ENCODE measurements at places on chromosomes 11 and 22.

- no peak for DNase-seq
Measured at GRCh38 chr22:41846268-41846987, 13.5 kb downstream of the SREBF2 start.

DNA sequence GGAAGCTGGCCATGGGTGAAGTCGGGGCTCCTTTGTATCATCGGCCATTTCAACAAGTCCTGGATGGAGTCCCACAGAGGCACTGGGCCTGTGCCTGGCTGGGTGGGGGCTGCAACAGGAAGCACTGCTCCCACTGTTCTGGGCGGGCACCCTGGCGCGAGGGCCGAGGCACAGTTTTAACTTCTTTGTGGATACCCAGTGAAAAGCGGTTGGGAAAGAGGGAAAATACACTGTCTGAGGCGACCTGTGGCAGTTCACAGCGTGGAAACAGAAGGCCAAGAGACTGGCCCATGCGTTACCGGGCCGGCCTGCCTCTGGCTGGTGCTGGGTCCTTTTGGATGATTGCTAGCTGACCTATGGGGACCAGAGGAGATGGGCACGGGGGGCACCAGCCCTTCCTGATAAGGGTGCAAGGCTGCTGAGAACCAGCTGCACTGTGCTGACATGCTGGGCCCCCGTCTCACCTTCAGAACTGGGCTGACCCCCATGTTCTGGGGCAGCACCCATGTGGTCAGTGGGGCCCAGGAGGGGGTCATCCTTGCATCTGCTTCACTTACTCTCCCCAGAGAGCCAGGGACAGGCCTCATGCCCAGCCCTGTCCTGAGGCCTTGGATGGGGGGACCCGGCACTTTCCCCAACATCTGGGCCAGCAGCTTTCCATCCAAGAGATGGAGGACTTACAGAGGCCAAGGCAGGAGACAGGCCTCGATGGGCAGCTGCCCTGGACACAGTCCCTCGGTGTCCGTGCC, 4.2 kb downstream of the OVOL1 start:
- DNase-seq: no peak

GRCh38 chr22:38866399-38867123, 5.5 kb downstream of the CBX6 start:
- DNase-seq: no peak

- DNase-seq: no peak
Measured at GRCh38 chr22:48261048-48261621, 1498.7 kb downstream of the TBC1D22A start.

DNA sequence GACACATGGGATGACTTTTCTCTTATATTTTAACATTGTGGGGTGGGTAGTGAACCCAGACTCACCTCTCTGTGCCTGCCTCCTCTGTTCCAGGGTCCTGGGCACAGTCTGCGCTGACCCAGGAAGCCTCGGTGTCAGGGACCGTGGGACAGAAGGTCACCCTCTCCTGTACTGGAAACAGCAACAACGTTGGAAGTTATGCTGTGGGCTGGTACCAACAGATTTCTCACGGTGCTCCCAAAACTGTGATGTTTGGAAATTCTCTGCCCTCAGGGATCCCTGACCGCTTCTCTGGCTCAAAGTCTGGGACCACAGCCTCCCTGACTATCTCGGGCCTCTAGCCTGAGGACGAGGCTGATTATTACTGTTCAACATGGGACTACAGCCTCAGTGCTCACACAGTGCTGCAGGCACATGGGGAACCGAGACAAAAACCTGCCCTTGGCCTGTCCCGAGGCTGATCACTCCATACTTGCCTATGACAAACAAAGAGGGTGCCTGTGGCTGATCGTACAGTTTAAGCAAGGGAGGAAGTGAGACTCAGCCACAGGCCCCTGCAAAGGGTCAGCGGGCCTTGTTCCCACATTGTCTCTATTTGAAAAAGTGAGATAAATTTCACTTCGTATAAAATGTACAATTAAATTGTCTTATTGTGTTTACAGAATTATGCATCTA, 43.7 kb upstream of the TOP3B start:
- no peak for DNase-seq

GRCh38 chr11:71322861-71323582, 70.6 kb upstream of the SHANK2 start:
- DNase-seq: no peak

GRCh38 chr22:36368359-36368983, 19.3 kb downstream of the MYH9 start:
- no peak for DNase-seq

DNA sequence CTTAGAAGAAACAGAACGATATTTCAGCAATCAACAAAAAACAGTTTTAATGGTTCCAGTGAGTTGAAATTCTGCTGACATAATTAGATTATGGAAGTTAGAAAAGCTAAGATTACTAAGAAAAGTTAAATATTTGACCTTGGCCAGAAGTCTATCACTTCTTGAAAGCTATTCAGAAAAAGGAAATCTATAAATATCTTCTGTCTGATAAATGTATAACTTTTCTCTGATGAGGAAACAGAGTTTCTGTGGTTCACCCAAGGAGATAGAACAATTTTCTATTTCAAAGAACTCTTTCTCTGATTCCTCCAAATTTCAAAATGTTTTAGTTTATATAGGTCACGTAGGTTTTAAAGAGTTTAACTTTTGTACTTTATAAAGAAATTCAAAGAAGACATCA, 438.4 kb upstream of the CHORDC1 start:
- no peak for DNase-seq

GRCh38 chr11:129041611-129042018, 98.9 kb upstream of the TP53AIP1 start:
- no peak for DNase-seq

DNA sequence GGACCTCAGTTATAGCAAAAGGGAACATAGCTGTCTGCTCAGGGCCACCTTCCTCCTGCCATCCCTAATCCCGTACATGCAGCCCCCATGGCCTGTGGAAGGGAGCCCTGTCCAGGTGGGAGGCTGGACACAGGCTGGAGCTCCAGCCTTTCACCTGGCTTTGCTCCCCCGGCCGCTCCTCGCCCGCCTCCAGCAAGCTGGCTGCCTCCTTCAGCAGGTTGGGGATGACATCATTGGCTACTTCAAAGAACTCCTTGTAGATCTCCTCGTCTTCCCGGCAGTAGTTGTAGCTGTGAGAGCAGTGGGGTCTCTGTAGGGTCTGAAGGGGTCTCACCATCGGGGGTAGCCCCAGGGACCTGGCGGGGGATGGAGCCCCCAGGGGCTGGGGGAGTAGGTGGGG, 2.5 kb upstream of the MAP4K2 start:
- no peak for DNase-seq

- no peak for DNase-seq
Measured at GRCh38 chr22:39593066-39593930, 22.7 kb downstream of the CACNA1I start.

DNA sequence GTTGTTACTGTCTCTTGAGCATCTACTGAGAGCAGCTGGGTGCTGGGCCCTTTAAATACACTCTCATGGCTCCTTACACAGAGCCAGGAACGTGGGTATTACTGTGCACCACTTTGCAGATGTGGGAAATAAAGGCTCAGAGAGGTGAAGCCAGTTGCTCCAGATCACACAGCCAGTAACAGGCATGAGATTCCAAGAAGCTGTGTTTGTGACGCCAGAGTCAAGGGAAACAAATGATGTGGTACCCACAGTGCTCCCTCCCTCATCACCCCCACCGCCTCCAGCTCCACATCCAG, 1.4 kb upstream of the PRDM11 start:
- DNase-seq: no peak

DNA sequence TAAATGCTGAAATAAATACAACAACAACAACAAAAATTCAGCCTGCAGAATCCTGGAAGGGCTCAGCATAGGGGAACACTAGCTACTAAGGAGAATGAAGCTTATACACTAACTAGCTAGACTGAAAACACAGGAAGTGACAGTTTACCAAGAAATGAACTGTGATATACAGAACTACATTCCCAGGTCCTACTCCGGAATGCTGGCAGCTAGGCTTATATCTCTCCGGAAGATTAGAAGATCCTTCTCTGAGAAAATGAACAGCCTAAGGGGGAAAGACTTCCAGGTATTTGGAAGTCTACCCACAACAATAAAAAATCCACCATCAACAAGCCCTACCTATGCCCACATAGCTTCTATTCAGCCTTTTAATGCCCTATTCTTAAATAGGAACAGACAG, 31.0 kb downstream of the CCDC34 start:
- no peak for DNase-seq

Measured in CD4-positive, alpha-beta T cell treated with Interferon alpha-2 for 1 hour (primary cell).